ENCODE measurements at places on chromosomes 12 and 14.
A peak's percentile ranks its signal among the peaks of the same experiment; 100 is the strongest.

DNA sequence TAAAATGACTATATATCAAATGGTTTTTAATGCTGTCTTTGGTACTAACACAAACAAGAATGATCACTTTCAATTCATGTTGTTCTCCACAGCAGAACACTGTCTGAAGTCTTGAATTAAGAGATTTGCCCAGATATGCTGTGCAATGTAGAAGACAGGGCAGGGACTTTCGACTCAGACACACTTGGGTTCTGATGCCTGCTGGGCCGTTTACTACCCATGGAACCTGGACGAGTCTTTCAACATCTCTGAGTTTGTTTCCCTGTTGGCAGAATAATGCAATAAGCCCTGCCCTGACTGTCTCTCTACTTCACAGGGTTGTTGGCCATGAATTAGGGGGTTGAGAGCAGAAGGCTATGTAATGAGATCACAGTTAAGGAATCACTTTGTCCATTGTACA, 162.6 kb upstream of the TMPO start:
- DNase-seq: no peak

DNA sequence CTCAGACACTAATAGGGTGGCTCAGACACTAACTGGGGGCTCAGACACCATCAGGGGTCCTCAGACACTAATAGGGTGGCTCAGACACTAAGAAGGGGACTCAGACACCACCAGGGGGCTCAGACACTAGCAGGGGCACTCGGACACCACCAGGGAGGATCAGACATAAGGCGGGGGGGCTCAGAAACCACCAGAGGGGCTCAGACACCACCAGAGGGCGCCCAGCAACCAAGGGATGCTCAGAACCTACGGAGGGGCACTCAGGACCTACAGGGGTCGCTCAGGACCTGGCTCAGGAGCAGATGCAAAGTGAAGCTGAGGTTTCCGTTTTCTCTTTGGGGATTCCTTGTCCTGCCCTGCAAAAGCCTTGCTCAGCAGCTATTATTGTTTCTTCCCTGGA, 448.5 kb downstream of the TMEM121 start:
- DNase-seq: peak; percentile 53

DNA sequence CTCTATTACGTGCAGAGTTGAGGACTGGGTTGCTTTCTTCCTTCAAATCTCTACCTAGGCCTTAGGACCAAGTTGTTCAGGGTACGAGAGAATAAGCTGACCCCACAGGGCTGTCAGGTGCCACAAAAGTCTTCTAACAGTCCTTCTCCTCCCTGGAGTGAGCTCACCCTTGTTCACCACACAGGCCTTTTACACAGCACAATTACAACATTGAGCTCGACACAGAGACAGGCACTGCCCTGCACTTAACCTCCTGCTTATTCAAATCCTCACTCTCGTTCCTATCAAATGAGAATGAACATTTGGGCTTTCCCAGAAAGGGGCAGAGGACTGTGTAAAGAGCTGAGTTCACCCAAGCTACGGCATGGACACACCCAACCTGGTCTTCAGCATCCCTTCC, 2.4 kb downstream of the GALNT6 start:
- DNase-seq: no peak

GRCh38 chr14:91264151-91265150, 19.9 kb upstream of the GPR68 start:
- no peak for DNase-seq

GRCh38 chr14:58797010-58797429, 159.3 kb downstream of the DACT1 start:
- no peak for DNase-seq

- DNase-seq: no peak
These were observed 61.4 kb downstream of the MYF5 start for GRCh38 chr12:80778005-80778541.

GRCh38 chr12:120821878-120822277, 82.3 kb downstream of the SPPL3 start:
- no peak for DNase-seq

GRCh38 chr12:93060666-93061472, 131.8 kb upstream of the EEA1 start:
- no peak for DNase-seq

- DNase-seq: no peak
These were observed 6.8 kb upstream of the RASAL1 start for GRCh38 chr12:113142173-113142885.

DNA sequence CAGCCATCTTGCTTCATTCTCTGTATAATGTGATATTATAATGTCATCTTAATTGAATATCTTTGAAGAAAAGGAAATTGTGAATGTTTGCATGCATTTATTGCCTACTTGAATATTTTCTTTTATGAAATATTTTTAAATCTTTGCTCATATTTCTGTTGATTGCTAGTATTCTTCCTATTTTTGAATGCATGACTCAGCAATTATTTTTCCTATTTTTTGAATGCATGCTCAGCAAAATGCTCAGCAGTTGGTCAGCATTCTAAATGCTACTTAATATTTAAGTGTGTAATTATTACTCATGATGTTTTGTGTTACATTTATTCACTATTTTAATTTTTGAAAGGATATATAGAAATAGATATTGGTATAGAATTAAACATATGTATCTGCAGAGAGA, 378.3 kb downstream of the CCER1 start:
- no peak for DNase-seq

DNA sequence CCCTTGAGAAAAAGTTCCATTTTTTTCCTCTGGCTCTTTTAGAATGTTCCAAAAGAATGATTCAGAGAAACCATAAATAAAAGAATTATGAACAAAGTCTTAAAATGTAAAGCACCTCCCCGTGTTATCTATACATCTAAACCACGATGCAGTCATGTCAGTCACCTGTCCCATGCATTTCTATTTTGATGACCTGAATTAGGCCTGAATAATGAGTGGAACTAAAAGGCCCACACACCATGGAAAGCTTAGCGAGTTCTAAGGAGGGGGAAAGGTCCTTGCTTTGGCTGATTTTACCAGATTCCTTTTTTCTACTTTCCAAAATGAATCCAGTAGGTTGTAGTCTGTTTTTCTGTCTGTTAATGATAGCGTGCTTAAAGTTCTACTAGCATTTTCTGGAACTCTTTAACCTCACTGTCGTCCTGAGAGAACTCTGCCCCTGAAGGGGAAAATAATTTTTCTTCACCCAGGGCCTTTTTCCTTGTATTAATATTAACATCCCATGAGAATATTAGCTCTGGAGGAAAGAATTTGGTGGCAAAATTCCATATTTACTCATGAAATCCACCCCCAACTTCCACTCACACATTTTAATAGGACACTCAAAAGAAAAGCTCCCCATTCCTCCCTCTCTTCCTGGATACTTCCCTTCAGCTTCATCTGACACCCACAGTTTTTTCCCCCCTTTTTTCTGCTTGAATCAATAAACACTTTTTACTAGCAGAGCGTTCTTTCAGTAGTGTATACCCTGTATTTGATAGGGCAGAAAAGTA, 266.3 kb upstream of the DIO2 start:
- DNase-seq: no peak

DNA sequence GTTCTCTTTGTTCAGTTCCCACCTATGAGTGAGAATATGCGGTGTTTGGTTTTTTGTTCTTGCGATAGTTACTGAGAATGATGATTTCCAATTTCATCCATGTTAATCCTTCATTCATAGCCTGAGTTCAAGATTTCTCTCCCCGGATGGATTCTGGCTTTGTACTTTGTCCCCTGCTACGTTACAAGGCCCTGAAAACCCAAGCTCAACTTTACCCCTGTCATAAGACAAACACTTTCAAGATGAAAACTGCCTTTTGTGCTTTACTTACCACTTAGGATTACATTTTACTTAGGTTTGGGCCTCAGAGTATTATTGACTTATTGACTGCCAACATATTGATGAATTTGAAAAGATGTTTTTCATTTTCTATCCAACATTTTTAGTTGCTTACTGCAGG, 36.3 kb downstream of the FOXA1 start:
- no peak for DNase-seq

- no peak for DNase-seq
These were observed 45.7 kb downstream of the PRKAB1 start for GRCh38 chr12:119713551-119714031.

DNA sequence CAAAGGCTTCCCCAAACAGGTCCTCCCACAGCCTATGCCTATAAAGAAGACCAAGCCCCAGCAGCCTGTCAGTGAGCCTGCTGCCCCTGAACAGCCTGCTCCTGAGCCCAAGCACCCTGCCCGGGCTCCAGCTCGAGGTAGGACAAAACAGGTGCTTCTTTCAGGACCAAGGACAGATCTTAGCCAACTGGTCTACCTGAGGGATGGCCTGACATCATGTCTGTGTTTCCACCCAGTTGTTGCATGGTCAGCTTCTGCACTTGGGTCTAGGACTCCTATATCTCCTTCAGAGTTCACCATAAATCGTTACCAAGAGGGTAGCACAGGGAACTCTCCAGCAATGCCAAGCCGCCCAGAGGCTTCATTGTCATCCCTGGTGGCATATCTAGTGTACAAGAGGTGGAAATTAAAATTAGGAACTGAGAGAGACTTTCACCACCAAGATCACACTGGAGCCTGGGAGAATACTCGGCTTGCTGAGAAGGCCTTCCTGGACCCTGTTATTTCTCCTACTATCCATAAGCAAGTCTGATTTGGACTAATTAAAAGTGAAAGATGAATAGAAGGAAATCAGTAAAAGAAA, 38.2 kb upstream of the OAS1 start:
- no peak for DNase-seq

- DNase-seq: no peak
These were observed 50.4 kb upstream of the TSPAN8 start for GRCh38 chr12:71208053-71208685.

DNA sequence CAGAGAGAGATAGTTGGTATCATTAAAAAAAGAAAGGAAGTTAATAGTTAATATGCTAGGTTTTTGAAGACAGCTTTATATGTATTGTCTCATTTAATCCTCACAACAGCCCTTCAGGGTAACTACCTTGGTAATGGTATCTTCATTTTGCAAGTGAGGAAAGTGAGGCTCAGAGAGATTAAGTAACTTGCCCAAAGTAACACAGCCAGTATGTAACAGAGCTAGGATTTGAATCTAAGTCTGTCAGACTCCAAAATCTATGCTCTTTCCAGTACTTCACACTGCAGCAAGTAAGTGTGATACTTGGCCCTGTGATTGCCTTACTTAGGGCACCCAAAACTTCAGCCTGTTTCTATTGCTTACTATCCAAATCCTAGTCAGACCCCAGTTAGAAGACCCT, 7.0 kb downstream of the SRP54 start:
- no peak for DNase-seq

- no peak for DNase-seq
These were observed 51.7 kb upstream of the CFL2 start for GRCh38 chr14:34766060-34766459.

DNA sequence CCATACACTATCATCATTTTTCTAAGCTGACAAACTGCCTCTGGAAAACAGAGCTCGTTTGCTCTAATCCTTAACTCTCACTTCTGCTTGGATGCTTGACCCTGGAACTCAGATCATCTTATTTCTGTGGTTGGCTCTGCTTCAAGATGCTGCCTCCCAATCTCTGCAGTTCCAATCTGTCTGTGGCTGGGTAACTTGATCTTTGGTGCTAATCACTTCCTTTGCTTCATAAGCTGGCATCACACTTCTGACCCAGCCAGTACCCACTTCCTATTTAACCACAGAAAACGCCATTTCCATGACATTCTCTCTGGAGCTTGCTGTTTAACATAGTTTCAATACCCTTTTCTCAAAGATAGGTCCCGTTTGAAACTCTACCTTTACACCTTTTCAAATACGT, 254.2 kb downstream of the ACSS3 start:
- no peak for DNase-seq

DNA sequence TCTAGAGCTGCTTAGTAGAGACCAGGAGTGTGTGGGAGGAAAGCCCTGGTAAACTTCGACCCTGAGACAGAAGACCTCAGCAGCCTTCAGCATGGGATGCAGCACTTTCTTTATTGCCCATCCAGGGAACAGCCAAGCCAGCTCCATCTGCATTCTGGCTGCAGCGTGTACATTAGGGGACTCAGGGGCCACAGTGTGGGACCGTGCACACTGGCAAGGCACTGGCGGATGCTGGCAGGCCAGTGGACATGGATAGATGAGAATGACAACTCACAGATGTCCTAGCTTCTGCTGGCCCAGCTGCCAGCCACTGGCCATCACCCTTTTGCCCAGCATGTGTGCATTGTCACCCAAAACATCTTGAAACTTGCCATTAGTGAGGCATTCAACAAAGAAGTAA, 12.5 kb downstream of the PLD4 start:
- no peak for DNase-seq

- no peak for DNase-seq
These were observed 166.5 kb downstream of the SNAPC1 start for GRCh38 chr14:61928701-61929100.

- DNase-seq: no peak
These were observed 40.7 kb downstream of the LRRIQ1 start for GRCh38 chr12:85076688-85077430.

DNA sequence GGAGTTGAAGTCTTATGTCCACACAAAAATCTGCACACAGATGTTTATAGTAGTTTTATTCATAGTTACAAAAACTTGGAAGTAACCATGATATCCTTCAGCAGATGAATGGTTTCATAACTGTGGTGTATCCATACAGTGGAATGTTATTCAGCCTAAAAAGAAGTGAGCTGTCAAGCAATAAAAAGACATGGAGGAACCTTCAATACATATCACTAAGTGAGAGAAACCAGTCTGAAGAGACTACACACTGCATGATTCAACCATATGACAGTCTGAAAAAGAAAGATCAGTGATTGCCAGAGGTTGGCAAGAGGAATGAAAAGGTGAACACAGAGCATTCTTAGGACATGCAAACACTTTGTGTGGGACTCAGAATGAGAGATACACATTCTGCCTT, 18.6 kb upstream of the IFNG start:
- DNase-seq: no peak

- no peak for DNase-seq
These were observed 621 bp upstream of the TMEM117 start for GRCh38 chr12:43835264-43835655.

GRCh38 chr12:62301080-62301798, 41.0 kb downstream of the USP15 start:
- no peak for DNase-seq

DNA sequence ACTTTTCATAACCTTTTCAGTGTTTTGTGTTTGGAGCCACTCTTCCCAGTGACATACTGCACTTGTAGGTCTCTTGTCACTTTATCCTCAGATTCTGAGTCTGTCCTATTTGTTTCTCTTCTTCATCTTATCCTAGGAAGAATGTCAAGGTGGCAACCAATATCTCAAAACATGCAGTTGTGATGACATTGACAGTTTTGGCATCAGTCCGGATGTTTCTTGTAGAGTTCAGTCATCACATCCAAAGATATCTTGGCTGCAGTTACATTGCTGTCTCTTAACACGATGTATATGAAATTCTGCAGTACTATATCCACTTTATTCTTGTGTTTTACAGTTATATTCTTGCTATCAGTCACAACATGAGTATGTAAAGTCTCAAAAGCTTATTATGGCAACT, 6.4 kb downstream of the ADIPOR2 start:
- no peak for DNase-seq

- DNase-seq: no peak
These were observed 5.2 kb downstream of the WNT10B start for GRCh38 chr12:48966177-48966895.

- no peak for DNase-seq
These were observed 311.8 kb downstream of the AEBP2 start for GRCh38 chr12:19751078-19751477.

GRCh38 chr12:70180130-70180529, 63.1 kb upstream of the CNOT2 start:
- DNase-seq: no peak

Data from effector memory CD8-positive, alpha-beta T cell (primary cell).